NT2/D1 (cell line): ENCODE measurements at places on chromosomes 16 and 17.
A peak's percentile ranks its signal among the peaks of the same experiment; 100 is the strongest.

GRCh38 chr17:68288375-68288774, 2.6 kb downstream of the SLC16A6 start:
- no peak for DNase-seq

DNA sequence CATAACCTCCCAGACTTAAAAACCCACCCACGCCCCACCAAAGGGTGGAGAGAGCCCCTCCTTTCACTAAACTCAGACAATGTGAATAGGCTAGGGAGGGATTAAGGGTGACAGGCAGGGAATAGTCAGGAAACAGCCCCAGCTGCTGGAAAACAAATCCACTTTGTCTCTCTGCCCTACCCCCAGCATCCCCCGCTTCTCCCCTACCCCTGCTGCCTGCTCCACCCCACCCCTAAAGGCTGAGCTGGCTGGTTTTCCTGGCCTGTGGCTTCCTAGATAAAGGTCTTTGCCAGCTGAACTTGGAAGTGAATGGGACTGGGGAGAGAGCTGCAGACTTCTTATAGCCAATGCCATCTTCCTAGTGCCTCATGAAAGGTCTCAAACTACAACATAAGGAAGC, 15.0 kb downstream of the CAVIN1 start:
- DNase-seq = no peak

- DNase-seq = peak; percentile 30
These were observed 175.6 kb downstream of the PCTP start for GRCh38 chr17:55926276-55926990.

GRCh38 chr16:68744744-68745280, 7.7 kb downstream of the CDH1 start:
- DNase-seq = no peak

DNA sequence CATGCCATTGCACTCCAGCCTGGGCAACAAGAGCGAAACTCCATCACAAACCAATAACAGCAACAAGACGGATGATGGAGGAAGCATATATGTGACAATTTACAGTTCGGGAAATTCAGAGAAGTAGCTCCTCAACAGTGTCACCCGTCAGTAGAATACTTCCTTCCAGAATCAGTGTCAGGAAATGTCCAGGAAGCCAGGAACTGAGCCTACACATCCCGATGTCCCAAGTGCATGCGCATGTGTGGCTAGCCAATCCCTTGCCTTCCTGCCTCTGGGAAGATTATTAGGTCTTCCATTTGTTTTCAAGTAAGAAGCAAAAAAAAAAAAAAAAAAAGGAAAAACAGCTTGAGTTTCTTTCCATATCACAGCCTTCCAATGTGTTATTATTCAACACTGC, 1.4 kb upstream of the PITPNC1 start:
- no peak for DNase-seq

- no peak for DNase-seq
These were observed 196.7 kb upstream of the GSE1 start for GRCh38 chr16:85416228-85417109.

DNA sequence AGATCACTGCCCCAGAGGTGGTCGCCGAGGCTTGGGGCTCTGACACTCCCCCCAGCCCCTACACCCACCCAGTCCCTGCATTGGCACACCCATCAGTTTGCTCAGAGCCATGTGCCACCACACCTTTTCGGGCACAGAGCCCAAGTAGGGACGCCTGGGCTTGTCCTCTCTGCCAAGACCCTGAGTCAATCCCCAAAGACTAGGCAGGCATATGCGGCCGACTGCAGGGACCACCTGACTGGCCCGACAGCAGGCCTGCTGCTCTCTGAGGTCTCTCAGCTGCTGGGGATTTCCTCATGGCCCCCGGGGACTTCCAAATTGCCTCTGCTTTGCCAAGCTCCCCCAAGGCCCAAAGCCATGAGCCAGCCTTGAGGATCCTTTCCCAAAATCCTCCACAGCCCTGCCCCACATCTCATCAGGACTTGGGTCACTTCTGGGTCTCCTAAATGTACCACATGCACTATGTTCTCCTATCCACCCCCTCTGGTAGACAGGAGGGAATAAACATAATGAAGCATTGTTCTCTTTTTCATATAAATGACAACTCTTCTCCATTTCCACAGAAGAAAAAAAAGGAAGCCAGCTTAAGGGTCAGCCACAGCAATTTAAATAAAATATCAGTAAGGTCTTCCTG, 30.6 kb downstream of the MYO18A start:
- DNase-seq = no peak

GRCh38 chr17:47719411-47720152, 13.5 kb upstream of the TBX21 start:
- no peak for DNase-seq

DNA sequence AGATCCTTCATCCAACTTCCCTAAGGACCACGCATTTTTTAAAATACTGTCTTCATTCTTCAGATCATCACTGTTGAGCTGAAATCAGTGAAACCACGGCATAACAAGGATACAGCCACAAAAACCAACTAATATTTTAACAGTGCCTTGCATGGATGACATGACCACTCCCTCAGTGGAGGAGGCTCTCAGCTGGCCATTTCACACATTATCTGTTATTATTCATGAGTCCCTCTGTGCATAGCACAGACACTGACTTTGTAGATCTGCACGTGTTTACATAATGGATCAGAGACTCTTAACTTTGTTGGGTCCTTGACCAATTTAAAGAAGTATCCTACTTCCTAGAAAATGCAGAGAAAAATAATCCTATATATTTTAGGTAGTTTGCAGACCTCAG, 104.8 kb upstream of the NUDT7 start:
- no peak for DNase-seq

DNA sequence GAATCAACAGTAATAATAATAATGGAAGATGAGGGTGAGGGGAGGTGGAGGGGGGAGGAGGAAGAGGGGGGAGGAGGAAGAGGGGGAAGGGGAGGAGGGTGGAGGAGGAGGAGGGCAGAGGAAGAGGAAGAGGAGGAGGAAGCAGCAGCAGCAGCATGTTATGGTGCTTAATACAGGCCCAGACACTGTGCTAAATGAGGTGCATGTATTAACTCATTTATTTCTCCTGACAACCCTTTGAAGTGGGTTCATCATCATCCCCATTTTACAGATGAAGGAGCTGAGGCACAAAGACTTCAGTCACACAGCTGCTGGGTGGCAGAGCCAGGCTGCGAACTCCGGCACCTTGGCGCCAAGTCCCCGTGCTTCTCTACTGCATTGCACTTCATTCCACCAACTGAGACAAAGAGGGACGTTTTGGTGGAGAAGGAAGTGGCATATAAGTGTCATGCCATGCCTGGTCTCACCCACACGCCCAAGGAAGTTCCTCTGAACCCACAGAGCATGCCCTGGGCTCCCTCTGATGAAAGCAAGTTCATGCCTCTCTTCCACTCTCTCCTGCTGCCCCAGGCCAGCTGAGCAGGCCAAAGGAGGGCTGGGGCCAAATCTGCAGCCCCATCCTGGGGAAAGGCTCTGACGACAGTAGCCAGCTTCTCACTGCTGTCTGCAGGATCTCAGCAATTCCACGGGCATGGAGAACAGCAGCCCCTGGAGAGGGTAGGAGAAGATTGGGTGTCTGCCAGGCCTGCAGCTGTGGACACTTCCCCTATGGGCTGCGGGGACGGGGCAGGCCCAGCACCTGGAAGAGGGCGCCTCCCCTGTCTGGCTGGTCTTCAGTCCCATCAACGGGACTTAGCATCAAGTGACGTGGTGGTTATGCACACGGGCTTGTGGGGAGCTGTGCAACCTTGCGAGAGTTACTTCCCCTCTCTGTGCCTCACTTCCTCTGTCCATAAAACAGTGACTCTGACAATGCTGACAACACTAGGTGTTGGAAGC, 21.8 kb downstream of the XYLT1 start:
- no peak for DNase-seq

GRCh38 chr17:74857191-74857590, 2.5 kb downstream of the GRIN2C start:
- no peak for DNase-seq

DNA sequence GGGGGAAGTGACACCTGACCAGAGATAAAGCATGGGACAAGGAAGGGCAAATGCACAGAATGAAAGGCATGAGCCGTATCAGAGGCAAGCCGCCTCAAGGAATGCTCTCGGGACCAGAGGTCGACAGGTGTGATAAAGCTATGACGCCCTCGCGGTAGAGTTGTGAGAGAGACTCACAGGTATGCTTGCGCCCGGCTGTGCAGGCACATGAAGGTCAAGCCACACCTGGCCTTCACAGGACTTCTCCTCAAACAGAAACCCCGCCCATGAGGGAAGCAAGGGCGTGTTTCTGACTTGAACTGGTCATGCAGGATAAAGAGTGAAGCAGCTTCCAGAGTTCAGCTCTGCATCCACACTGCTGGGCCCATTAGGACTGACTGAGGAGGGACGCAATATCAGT, 7.8 kb downstream of the NCBP3 start:
- no peak for DNase-seq

DNA sequence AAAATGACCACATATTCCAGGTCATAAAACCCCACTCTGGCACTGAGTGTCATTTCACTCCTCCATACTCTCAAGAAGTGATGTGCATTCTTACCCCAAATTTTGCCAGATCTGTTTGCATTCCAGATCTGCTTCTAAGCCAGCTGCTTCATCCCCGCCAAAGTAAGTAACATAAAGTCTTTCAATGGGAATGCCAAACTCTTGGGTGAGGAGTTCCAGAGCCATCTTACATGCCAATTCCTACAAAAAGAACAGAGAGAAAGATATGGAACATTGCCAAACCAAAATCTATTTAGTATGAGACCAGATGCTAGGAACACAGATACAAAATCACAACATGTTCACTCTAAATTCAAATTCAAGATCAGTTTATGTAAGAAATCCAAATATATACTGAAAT, 12.9 kb downstream of the AARS1 start:
- no peak for DNase-seq

GRCh38 chr16:82322177-82322576, 152.2 kb upstream of the MPHOSPH6 start:
- DNase-seq = no peak

- no peak for DNase-seq
These were observed 955 bp downstream of the HOXB13 start for GRCh38 chr17:48727415-48728175.

- no peak for DNase-seq
These were observed 83.9 kb downstream of the RMI2 start for GRCh38 chr16:11429123-11429522.

GRCh38 chr17:1498233-1498632, 5.7 kb upstream of the MYO1C start:
- DNase-seq = no peak

DNA sequence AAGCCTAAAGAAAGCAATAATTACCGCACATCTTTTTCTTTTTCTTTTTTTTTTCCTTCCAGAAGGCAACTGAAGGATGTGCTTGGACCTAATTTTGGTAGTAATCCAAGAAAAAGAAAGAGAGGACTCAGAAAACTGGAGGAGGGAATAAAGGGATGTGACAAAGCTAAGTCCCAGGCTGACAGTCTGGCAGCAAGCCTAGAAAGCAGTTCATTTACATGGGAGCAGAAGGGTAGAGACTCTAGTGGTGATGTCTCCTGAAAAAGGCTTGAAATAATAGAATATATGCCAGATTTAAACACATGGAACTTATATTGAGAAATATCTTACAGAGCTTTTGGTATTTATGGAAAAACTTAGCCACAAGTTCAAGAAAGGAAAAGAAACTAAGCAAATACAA, 101.0 kb upstream of the SHISA6 start:
- DNase-seq = no peak

- DNase-seq = no peak
These were observed 22.9 kb downstream of the PRCD start for GRCh38 chr17:76562734-76563148.

GRCh38 chr17:2687074-2687418, 24.5 kb downstream of the CLUH start:
- no peak for DNase-seq

DNA sequence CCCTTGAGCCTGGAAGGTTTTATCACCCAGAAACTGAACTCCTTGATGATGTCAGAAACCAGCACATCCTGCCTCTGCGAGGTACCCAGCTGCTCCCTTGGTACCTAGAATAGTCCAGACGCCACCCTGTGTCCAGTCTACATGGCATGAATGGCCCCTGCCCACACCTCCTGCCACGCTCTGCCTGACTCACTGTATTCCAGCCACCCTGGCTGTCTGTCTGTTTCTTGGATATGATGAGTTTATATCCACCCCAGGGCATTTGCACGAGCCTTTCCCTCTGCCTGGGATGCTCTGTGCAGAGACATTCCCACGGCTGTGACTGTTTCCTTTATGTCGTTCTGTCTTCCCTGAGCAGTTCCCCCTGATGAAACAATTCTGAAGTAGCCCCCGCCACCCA, 68.7 kb downstream of the CRISPLD2 start:
- no peak for DNase-seq

GRCh38 chr17:40268141-40268712, 19.5 kb upstream of the CDC6 start:
- DNase-seq = no peak

- DNase-seq = no peak
These were observed 80.0 kb downstream of the USP32 start for GRCh38 chr17:60311936-60312335.

GRCh38 chr16:18050234-18050633, 286.3 kb downstream of the NPIPA8 start:
- DNase-seq = no peak

GRCh38 chr16:72073560-72074230, 10.7 kb downstream of the HPR start:
- DNase-seq = no peak

DNA sequence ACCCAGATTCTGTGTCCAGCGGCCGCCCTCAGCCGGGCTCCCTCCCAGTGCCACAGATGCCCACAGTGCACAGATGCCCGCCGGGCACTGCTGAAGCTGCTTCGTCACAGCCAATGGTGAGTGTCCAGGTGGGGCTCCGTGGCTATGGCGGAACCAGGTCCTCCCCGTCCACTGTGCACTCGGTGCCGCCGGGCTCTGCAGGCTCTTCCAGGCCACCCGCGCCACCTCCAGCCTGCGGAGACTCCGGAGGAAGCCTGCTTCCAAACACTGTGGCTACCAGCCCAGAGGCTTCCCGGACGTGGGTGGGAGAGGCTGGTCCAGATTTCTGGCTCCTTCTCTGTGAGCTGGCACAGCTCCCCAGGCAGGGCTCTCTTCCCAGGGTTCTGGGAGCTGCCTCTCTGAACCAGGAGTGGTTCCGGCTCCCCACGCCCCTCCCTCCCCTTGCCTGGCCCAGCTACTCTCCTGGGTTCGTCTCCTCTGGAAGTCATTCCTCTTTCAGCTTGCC, 2.8 kb upstream of the PYCR1 start:
- DNase-seq = no peak

- DNase-seq = no peak
These were observed 3.2 kb downstream of the NTN1 start for GRCh38 chr17:9024497-9024896.
